Activated naive CD8-positive, alpha-beta T cell treated with anti-CD3 and anti-CD28 coated beads, Interleukin-2, amount 10 ng/mL, durations not matched to agents 7 days and 5 days (primary cell): ENCODE measurements at places on chromosomes 2 and 18.

DNA sequence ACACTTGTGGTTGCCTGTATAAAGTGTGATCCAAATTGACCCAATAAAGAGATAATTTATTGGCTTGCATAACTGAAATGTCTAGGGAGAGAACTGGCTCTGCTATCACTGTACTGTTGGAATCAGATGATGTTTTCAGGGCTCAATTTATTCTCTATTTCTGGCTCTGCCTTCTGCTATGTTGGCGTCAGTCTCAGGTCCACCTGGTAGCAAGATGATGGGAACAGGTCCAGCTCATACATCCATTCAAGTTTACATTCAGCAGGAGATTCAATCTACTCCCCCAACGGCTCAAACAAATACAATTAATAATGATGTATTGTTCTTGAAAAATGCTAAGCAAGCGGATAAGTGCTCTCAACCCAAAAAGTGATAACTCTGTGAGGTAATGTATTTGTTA lies 297.7 kb upstream of the SYT4 start:
- no peak for DNase-seq

DNA sequence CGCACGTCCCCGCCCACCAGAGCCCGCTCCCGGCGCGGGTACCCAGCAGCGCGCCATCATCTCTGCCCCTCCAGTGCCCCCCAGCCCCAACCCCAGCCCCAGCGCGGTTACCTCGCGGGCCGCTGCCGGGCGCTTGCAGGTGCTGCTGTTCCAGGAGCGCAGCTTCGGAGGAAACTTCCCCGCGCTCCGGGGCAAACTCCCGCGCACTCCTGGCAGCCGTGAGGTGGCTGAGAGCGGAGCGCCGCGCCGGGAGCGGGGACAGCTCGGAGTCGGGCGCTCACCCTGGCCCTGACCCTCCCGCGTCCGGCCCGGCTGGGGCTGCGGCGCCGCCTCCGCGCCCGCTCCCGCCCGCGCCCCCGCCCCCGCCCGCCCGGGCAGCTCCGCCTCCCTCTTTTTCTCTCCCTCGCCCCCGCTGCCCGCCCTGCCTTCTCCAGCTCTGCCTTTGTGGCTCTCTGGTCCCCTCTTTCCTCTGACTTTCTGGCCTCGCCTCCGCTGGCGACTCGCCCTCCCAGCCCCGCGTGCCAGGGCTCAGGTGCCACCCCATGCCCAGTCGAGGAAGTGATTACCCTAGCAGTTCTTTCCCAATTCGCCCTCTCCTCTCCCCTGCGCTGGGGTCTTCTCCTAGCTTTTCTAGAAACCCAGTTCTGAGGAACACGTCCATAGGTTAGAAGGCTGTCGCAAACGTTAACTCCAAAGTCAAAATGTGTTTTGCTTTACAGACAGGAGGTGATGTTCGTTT lies at the start of gene CHST9:
TSS of gene CHST9 (minus strand) at position 284 of the 739 bp plus-strand sequence. CDS start 42,499 bp downstream, outside the sequence.
- no peak for DNase-seq

- no peak for DNase-seq
Measured at GRCh38 chr2:181984060-181984459, 1.6 kb upstream of the PPP1R1C start.

- DNase-seq = no peak
Measured at GRCh38 chr2:191682126-191682525, 4.2 kb downstream of the NABP1 start.

- DNase-seq = no peak
Measured at GRCh38 chr2:70964133-70964532, 14.3 kb upstream of the ANKRD53 start.

- DNase-seq = no peak
Measured at GRCh38 chr18:8828300-8828699, 122.9 kb downstream of the MTCL1 start.

DNA sequence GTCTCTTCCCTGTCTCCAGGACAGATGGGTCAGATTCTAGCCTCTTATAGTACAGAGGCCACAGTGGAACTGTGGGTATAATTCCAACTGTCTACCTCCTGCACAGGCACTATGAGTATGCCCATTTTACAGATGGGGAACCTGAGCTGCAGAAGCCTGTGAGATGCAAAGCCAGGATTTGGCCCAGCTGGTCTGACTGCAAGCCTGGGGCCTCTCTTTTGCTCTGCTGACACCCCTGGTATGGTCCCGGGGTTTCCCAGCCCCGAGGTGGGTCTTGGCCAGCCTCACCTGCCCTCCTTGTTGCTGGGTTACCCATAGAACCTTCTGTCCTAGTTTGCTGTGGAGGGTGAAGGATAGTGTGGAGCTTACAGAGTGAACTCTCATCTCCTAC lies 9.8 kb downstream of the HS6ST1 start:
- no peak for DNase-seq

GRCh38 chr18:32049393-32050171 lies 31.0 kb downstream of the RNF125 start:
- DNase-seq = no peak

DNA sequence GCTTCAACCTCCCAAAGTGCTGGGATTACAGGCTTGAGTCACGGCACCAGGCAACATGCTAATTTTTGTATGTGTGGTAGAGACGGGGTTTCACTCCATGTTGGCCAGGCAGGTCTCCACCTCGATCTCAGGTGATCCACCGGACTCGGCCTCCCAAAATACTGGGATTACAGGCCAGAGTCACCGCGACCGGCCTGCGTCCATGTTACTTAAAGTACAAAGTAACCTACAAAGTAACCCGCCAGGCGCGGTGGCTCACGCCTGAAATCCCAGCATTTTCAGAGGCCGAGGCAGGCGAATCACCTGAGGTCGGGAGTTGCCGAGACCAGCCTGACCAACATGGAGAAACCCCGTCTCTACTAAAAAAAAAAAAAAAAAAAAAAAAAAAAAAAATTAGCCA lies 1.1 kb upstream of the ANKRD30B start:
- no peak for DNase-seq

DNA sequence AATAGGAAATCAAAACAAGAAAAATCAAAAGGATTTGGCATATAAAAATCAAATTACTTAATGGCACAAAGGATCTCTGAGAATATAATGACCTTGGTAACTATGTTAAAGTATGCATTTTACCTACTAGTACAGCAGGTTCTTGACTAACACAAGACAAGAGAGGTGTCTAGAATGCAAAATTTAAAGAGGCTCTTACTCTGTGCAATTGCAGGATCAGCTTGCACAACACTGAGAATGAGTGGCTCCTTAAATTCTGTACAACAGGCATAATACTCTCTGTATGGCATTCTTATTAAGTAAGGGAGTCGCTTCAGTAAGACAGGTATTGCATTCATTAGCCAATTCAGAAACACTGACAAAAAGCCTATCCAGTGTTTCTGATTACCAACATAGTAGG lies 72.6 kb downstream of the UGP2 start:
- no peak for DNase-seq
